ENCODE measurements at places on chromosomes 16 and 17.

- no peak for DNase-seq
Observed at GRCh38 chr17:8074554-8074953, 13.0 kb downstream of the ALOX12B start.

GRCh38 chr17:37742762-37743611 is 1.9 kb downstream of the HNF1B start:
- peak; percentile 34 for DNase-seq

DNA sequence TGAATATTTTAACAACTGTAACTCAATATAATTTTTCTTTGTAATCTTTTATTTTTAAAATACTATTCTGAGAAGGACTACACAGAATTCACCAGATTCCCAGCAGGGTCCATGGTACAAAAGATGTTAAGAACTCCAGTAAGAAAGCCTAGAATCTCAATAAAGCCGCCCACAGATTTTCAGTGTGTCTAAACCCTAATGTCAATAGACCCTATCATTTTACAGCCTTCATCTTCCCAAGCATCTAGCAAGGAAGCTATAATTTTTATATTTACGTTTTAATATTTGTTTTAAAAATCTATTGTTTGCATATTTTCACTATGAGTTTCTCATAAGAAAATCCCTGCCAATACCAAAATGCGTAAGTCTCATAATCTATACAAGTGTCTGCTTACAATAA is 148.5 kb downstream of the CEP112 start:
- DNase-seq: no peak

DNA sequence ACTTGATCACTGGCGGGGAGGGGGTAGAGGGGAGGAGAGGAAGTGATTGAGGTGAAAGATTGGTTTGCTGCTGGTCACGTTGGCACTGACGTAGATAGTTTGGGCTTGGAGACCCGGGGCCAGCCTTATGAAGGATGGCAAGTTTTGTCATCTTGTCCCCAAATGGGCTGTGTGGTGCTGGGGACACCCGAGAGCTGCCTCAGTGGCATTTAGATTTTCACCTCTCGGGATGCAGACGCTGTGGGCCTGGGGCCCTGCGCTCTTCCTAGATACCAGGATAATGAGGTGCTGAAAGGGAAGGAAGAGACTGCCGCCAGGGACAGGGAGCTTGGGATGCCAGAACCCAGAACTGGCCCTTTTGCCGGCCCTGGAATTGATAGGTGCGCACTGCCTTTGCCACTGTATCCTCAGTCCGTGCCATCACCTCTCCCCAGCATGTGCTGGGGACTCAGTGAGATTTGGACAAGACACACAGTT is 1.4 kb upstream of the SOCS3 start:
- no peak for DNase-seq

GRCh38 chr16:56423584-56424403 is 1.6 kb downstream of the AMFR start:
- DNase-seq: no peak

DNA sequence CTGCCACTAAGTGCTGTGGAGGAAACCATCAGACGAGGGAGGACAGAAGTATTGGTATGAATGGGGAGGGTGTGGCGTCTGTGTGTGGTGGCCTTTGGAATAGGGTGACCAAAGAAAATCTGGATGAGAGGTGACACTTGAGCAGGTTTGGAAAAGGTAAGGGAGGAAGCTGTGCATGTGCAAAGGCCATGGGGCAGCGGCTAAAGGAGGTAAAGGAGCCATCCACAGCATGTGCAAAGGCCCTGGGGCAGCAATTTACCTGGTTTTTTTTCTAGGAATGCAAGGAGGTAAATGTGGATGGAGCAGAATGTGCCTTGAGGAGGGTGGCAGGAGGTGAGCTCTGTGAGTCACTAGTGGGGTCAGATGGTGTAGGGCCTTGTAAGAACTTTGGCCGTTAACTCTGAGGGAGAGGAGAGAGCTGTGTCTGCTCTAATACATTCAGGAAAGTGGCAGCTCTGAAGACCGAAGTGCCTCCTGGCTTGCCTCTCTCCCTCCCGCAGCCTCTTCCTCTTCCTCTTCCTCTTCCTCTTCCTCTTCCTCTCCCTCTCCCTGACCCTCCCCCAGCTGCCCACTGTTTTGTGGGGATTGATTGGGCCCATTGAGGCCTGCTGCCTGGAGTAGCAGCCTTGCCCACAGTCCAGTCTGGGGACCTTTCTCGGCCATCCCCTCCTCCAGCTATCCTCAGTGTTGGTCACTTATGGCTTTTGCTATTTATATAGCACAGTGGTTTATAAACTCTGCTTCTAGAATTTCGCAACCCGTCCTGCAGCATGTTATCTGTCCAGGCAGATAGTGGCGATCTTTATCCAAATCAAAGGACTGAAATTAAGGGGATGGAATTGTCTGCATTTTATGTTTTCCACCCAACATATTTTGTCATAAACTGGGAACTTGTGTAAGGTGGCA is 38.7 kb downstream of the CMIP start:
- DNase-seq: no peak
